ENCODE measurements at places on chromosomes 13 and 19.
A peak's percentile ranks its signal among the peaks of the same experiment; 100 is the strongest.

DNA sequence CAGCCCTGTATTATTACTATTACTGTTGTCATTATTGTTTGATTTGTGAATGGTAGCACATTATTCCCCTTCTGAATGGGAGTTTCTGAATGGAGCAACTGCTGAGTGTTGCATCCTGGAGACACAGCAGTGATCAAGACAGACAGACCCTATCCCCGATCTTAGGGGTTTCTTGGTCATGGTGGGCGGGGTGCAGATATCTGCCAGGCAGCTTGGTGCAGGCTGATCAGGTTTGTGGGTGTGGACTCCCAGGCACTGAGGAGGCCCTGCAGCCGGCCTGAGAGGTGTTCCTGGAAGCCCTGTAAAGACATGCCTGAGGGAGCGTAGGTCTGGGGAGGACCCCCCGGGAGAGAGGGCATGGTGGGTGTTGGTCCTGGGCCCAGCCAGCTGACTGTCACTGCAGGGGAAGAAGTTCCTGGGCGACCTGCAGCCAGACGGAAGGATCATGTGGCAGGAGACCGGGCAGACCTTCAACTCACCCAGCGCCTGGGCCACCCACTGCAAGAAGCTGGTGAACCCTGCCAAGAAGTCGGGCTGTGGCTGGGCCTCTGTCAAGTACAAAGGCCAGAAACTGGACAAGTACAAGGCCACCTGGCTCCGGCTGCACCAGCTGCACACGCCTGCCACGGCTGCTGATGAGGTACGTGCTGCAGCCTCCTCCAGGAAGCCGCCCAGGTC, 2.1 kb downstream of the MPND start:
- DNase-seq: no peak

GRCh38 chr13:50123002-50123401, 107.8 kb downstream of the KCNRG start:
- DNase-seq: no peak

- DNase-seq: no peak
Measured at GRCh38 chr13:30375265-30375835, 46.9 kb upstream of the UBE2L5 start.

DNA sequence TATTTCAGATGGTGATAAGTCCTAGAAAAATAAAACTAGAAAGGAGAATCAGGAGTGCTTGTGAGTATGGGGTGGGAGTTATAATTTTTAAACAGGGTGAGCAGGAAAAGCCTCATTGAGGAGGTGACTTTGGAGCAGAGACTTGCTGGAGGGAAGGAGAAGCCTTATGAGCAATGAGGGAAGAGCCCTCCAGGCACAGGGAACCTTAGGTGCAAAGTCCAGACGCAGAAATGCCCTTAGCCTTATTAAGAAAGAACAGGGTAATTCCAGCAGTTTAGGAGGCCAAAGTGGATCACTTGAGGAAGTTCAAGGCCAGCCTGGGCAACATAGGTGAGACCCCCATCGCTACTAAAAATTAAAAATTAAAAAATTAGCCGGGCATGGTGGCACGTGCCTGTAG, 21.0 kb upstream of the FXYD3 start:
- DNase-seq: no peak

DNA sequence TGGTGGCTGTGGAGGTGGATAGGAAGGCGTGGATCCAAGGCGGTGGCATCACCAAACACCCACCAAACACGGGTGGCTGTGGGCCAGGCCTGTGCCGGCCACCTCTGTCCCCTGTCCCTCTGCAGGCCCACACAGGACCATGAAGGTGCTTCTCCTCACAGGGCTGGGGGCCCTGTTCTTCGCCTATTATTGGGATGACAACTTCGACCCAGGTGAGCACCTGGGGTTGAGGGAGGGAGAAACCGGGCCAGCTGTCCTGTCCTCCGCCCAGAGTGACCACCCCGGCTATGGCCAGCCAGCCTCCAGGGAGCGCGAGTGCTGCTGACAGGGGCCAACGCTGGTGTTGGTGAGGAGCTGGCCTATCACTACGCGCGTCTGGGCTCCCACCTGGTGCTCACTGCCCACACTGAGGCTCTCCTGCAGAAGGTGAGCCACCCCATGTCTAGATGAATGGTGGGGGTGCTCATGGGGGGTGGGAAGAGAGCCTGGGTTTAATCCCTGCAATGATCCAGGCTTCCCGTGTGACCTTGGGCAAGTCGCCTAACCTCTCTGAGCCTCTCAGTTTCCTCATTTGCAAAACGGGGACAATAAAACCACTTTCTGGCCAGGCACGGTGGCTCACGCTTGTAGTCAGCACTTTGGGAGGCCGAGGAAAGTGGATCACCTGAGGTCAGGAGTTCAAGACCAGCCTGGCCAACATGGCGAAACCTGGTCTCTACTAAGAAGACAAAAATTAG, 4.0 kb downstream of the HSD11B1L start:
- DNase-seq: no peak

DNA sequence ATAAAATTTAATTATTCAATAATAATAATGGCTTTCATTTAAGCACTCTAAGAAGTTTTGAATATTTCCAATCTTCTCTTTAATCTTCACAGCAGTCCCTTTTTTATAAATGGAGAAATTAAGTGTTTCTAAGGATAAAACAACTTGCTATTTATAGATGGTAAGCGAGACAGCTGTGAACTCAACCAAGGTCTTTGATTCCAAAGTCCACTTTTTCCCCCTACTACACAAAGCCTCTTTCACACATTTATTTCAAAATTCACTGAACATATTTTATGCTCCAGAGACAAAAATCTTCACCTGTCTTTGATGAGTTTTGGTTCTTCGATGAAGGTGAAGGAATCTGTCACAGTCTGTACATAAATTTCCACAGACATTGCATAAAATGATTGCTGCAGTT, 34.4 kb upstream of the FBXL3 start:
- DNase-seq: no peak

- DNase-seq: peak; percentile 90
Measured at GRCh38 chr19:19900729-19901444, at the start of gene ZNF93. ZNF93 (plus strand) TSS chr19:19900946; CDS start chr19:19901089, 143 bp downstream.

DNA sequence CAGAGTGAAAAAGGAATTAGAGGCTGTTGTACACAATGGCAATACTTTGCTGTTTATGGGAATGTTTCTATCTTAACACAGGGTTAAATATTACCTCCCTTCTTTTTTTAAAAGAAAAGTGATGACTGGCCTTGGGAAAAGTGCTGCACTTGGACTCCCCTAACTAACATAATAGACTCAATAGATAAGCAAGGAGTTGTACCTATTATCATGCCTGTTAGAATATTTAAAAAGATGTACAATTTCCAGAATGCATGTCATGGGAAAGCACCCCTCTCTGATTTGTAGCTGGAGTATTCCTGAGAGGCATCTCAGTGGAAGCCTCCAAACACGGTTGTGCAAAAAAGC, 79.3 kb upstream of the GPC6 start:
- DNase-seq: no peak

DNA sequence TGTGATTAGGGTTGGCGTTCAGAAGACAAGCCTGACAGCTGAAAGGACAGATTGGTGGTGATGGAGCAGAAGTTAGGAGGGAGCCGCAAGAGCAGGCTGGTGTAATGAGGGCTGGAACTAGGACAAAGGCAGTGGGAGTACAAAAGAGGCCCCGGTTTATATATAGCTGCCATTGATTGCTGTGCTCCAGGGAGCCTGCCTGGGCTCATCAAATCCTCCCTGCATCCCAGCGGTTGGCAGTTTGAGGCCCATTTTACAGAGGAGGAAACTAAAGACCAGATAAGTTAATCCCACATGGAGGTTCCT, 123.7 kb downstream of the CACNA1A start:
- DNase-seq: no peak

GRCh38 chr19:51047031-51047335, 12.2 kb upstream of the KLK12 start:
- DNase-seq: no peak

- no peak for DNase-seq
Measured at GRCh38 chr13:24228852-24229458, 68.4 kb downstream of the SPATA13 start.

DNA sequence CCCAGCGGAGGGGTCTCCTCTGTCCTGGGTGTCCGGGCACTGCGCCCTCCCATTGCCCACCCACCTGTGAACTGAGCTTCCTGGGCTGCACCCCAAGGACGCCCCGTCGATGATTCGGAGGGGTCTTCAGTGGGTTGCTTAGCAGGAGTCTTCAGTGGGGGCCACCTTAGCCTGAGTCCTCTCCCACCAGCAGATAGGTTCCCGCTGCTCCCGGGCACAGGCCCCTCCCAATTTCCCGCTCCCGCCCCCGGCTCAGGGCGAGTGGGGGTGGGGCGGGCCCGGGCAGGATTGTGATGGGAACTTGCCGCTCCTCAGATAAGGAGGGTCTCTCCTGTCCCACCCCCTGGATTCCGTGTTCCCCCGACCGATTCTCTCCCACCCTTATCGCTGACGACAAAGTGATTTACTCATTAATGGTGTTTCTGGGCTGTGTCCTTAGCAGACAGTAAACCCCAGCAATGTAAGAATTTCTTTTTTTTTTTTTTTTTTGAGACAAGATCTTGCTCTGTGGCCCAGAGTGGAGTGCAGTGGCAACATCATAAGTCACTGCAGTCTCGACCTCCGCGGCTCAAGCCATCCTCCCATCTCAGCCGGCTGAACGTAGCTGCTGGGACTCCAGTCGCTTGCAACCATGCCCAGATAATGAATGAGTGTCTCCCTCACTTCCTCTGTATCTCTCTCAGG, 655 bp upstream of the S1PR5 start:
- no peak for DNase-seq

- DNase-seq: peak; percentile 58
Measured at GRCh38 chr19:3544742-3545668, 6.0 kb downstream of the TEKTIP1 start.

DNA sequence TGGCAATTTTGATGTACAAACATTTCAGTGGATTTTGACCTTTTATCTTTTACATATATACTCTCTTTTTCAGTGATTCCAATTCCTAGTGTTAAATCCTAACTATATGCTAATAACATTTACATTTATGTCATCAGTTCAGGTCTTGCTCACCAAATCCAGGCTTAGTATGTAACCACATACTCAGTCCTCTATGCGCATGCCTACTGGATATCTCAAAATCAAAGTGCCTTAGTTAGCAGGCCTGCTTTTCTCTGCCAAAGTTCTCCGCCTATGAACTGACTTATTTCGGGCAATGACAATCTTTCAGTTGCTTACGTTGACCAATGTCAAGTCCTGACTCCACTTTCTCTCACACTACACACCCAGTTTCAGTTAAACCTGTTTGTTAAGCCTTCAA, 478.5 kb upstream of the SLITRK1 start:
- no peak for DNase-seq

GRCh38 chr13:28531077-28531844, 36.3 kb upstream of the FLT1 start:
- DNase-seq: no peak

GRCh38 chr13:66036024-66036614, 1194.0 kb downstream of the PCDH9 start:
- DNase-seq: no peak

DNA sequence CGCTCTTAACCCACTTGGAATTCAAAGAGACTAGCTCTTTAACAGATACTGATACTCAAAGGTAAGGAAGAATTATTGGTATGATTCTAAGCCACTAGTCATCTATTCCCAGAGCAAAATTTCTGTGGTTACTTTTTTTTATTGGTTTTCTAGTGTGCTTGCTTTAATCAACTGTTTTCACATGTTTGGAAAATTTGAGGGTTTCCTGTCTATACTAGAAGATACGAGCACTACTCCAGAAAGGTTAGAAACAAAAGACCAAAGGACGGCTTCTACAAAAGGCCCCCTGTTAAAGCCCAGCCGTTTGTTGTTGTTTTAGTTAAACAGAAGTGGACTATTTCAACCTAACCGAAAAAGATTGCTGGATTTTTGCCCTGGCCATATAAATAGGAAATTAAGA, 18.5 kb upstream of the LPAR6 start:
- no peak for DNase-seq

DNA sequence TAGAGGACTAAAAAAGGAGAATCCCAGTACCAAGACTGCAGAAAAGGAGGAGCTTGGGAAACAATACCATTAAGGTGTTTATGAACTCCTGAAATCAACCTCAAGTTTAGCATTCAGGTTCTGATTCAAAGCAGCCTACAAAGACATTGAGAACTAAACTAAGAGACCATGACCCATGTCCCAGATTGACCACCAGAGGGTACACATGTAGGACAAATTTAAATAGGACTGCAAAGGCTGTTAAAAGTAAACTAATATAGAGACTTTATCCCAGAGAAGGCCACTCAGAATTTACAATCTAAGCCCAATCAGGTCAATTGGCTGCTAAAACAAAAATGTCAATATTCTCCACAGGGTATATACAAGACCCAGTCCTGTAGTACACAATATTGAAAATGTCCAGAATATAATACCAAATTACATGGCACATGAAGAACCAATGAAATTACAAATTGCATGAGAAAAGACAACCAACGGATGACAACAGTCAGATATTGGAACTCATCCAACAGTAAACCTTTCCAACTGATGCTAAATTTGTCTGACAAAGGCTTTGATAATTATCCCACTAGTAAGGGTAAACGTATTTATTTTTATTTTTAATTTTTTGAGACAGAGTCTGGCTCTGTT, 682.4 kb downstream of the UQCRFS1 start:
- DNase-seq: no peak

GRCh38 chr13:40456979-40457553, 209.4 kb downstream of the FOXO1 start:
- no peak for DNase-seq

- DNase-seq: peak; percentile 46
Measured at GRCh38 chr19:18280247-18281081, 958 bp downstream of the JUND start.

- DNase-seq: no peak
Measured at GRCh38 chr13:110115591-110115990, 191.4 kb downstream of the COL4A1 start.

- DNase-seq: no peak
Measured at GRCh38 chr13:89852570-89852969, 1494.9 kb upstream of the MIR17HG start.

DNA sequence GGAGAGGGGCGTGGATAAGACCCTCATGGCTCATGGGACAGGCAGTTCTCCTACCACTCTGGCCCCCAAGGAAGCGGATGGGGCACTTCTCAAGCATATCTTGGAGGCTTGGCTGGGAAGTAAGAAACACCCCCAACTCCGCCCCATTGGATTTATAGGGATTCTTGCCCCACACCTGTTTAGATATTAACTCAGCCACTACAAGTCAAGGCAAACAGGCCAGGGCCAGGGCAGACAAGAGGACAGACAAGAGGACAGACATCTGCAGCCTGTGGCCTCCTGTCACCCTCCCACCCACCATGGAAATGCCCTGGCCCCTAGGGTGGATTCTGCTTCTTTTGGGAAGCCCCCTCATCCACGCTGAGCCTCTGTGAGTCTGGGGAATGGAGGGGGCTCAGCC, 24.1 kb downstream of the RDH8 start:
- no peak for DNase-seq

- DNase-seq: no peak
Measured at GRCh38 chr19:14021474-14021873, 6.5 kb upstream of the RLN3 start.

Data from T1000 (cell line).